ENCODE measurements at places on chromosomes 7 and 10.

GRCh38 chr10:4281190-4281825 is 496.3 kb upstream of the KLF6 start:
- no peak for DNase-seq

DNA sequence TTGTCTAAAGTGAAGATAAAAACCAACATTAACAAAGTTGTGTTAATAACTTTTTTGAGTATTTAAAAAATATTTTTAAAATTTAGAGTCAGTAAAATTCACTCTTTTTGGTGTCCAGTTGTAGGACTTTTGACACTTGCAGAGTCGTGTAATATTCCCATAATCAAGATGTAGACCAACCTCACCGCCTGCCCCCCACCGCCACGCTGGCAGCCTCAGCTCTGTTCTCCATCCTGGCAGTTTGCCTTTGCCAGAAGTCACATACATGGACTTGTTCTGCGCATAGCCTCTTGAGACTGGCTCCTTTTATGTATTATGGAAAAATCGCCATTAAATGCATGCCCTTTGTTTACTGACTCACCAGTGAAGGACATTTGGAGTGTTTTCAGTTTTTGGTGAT is 27.3 kb upstream of the SYCE1 start:
- DNase-seq = peak; percentile 19

- no peak for DNase-seq
Observed at GRCh38 chr10:77680065-77680464, 42.5 kb upstream of the KCNMA1 start.

DNA sequence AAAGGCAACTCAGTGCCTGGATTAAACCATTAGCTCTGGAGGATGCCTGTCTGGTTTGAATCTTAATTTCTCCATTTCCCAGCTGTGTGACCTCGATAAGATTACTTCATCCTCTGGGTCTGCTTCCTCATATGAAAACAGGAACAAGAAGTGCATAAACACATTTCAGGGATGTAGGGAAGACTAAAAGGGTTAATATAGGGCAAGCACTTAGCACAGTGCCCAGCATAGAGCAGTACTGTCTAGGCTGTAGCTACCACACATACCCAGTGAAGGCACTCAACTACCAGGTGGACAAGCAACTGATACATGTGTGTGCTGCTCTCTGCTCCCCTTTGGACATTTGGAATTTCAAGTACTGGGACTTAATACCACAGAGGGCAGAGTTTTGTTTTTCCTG is 85.4 kb downstream of the KCNMA1 start:
- DNase-seq = no peak

- no peak for DNase-seq
Observed at GRCh38 chr7:124689523-124689922, 76.1 kb downstream of the GPR37 start.

DNA sequence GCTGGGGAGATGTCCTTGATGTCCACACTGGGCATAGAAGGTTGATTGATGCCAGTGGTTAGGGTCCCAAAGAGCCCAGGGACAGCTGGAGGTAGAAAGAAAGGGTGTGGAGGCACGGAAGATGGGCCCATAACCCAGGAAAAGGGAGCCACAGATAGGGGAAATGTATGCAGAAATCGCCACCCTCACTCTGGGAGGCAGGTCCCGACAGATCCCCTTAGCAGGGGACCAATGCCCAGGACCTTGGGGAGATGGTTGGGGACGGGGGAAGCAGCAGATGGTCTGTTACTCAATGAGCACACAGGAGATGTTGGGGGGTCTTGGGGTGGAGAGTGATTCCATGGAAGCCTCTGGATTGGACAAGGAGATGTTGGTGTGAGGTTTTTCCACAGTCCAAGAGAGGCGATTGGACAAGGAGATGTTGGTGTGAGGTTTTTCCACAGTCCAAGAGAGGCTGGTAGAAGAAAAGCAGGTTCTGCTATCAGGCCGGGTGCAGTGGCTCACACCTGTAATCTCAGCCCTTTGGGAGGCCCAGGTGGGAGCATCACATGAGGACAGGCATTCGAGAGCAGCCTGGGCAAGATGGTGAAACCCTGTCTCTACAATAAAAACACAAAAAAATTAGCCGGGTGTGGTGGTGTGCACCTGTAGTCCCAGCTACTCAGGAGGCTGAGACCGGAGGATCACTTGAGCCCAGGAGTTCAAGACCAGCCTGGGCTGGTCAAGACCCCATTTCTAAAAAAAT is 7.0 kb upstream of the PPP1R35 start:
- DNase-seq = no peak

GRCh38 chr10:99787311-99787710 is 4.9 kb downstream of the ABCC2 start:
- DNase-seq = no peak

DNA sequence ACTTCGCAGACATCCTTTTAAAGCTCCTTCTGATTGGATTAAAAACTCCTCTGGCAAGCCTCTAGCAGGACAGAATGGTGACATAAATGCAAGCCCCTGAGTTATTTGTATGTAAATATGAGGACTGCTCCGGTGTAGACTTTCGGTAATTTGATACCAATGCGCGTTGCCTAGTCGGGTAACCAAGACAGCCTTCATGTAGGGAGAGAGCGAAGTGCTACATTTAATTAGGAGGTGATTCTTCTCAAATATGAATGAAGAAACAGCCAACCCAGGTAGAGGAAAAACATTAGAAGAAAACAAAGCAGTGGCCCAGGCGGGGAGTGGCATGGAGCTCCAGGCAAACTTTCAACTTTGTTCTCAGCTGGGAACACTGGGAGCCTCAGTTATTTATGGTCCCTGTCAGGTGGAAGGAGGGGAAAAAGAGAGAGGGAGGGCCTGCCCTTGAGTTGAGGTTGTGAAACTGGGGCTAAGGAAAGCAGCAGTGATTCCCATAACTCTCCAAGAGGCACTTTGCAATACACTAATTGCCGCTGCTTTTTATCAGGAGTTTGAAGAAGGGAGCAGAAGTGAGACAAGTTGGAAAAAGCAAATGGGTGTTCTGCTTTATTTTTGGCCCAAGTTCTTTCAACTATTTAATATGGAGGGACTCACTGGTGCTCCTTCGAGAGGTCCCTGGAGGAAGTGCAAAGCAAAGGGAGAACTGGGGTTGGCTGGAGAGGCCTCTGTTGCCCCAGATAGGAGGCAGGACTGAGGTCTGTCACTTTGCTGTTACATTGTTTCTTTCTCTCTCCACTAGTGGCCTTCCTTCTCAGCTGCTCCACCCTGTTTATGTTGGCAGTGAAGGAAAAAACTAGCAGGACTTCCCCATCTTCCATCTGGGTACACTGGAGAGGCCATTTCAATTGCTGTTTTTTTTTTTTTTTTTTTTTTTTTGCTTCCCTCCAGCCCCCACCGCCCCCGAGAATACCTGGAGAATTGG is 234.6 kb upstream of the CCDC6 start:
- DNase-seq = no peak

GRCh38 chr7:149580328-149580727 is 82.7 kb upstream of the ZNF746 start:
- no peak for DNase-seq

DNA sequence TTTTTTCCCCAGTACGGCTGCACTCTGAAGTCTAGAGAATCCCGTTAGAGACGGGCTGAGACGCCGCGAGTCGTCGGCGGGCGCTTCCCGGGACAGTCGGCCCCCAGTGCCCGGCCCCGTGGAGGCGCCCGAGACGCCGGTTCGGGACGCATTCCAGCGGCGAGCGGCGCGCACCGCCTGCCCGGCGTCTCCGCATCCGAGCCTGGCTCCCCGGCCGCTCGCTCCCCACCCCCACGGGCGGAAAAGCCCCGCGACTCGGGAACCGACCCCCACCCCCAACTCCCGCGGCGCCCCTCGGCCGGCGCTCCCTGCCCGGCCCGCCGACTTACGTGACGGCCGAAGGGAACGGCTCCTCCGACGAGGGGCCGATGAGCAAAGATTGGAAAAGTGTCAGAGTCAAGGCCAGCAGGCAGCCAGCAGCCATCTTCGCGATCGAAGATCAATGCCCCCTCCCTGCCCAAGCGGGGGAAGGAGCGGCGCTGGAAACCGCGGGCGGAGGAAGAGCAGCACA is 486 bp downstream of the CACNA2D1 start:
- DNase-seq = no peak

- no peak for DNase-seq
Observed at GRCh38 chr10:71844084-71844483, 7.0 kb downstream of the PSAP start.

- DNase-seq = no peak
Observed at GRCh38 chr10:19200211-19200610, 151.6 kb downstream of the MALRD1 start.

GRCh38 chr10:12389154-12389734 is 39.9 kb downstream of the CAMK1D start:
- DNase-seq = peak; percentile 74

DNA sequence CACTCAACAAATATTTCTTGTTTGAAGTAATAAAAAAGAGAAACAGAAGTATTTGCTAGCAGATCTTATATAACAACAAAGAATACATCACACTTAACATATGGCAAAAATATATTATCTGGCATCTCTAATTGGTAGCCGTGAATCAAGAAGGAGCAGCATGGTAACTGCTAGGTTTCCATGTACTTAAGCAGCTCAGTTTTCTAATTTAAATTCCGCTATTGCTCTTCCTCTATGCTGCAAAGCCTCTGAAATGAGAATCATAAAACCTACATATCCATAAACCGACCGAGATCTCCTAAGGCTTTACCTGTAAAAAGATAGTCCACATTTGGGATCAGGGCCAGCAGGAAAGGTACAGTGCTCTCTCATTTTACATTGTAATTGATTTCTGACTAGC is 76.6 kb upstream of the PTPRZ1 start:
- DNase-seq = no peak

GRCh38 chr7:85573844-85574243 is 387.0 kb upstream of the SEMA3D start:
- no peak for DNase-seq

DNA sequence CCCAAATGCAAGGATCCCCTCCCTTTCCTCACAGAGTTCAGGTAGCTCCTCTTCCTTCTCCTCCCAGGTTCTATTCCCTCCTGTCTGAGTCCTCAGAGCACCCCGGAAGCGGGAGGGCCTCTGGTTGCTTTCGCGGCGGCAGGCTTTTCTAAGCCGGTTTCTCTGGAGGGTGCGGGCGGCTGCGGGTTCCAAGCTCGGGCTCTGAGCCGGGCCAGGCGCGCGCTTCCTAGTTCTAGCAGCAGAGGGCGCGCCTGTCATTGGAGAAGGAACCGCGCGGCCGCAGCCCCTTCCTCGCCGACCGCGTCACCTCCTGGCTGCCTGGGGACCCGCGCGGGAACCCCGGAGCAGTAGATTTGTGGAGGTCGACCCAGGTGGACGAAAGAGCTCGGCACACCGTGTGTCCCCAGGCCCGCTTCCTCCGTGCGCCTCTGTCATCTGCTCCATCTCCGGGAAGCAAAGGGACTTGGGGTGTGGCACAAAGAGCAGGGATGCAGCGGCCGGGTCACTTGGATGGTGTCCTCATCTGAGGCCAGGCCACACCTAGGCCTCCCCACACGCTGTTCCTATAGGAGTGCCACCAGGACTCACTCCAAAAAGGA is 389.0 kb upstream of the PODXL start:
- no peak for DNase-seq

DNA sequence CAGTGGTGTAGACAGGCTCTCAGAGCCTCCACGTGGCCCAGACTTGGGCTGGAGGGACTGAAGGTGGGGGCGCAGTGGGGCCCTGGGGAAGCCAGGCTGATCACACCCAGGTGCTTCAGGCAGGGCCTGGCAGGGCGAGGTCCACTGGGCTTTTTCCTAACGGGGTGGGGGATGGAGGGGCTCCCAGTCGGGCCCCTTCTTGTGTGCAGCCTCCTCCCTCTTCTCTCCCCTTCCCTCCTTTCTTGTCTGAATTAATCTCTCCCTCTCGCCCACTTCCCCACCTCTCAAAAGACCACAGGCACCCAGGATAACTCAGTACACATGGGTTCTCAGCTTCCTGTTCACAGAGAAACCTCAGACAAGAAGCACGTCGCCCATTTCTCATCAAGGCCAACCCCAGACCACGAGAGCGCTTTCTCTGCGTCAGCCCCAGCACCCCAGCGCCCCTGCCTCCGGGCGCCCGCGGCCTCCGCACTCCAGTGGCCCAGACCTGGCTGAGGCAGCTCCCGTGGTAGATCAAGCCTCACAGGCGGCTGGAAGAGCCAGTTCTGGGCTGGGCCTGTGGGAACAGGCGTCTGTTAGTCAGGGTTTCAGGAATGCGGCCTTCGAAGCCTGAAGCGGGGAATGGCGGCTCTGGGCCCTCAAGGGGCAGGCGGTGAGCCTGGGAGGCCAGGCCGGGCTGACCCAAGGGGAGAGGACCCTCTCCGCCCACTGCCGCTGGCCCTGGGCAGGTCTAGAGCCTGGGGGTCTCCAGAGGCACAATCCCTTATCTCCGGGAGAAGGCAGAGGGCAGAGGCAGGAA is 50.6 kb downstream of the PWWP2B start:
- DNase-seq = no peak

GRCh38 chr10:112434988-112435619 is 11.6 kb downstream of the ZDHHC6 start:
- DNase-seq = no peak

DNA sequence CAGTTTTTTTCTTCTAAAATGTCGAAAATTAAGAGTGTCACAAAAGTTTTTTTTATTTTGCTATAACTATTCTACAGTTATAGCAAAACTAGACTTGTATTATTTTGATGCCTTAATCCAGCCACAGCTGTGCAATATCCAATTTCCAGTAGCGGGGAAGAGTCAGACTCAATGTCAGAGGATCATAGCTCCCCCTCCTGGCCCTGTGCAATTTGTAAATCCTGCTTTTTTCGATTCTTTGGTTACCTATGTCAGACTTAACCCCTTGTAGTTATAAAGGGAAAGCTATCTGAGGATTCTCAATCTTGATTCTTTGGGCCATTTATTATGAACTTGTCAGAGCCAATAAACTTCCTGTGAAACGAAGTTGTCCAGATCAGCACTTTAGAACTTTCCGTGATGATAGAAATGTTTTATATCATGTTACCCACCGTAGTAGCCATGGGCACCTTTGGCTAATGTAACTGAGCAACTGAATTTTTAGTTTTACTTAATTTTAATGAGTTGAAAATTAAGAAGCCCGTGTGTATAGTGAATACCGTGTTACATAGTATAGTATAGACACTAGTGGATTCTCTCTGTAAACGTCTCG is 87.7 kb upstream of the PRKCQ start:
- DNase-seq = no peak

GRCh38 chr10:119477444-119477843 is 65.1 kb downstream of the RGS10 start:
- no peak for DNase-seq

DNA sequence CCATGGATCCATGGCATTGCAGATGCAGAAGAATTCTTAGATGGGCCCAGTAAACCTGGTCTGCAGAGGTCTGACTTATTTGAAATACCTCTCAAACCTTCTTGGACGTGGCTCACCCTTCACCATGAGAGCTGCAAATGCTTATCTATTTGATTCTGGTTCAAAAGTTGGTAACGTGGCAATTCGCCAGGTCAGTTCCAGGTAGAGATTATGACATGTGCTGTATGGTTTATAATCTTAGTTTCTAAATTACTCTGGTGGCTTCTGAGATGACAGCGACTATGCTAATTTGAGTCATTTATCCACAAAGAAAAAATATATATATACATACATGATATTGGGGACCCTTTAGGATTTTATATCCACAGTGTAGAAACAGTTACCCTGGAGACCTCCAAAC is 68.8 kb downstream of the NRP1 start:
- no peak for DNase-seq
